CD8-positive, alpha-beta T cell (primary cell): ENCODE measurements at places on chromosomes 6 and 20.
A peak's percentile ranks its signal among the peaks of the same experiment; 100 is the strongest.

DNA sequence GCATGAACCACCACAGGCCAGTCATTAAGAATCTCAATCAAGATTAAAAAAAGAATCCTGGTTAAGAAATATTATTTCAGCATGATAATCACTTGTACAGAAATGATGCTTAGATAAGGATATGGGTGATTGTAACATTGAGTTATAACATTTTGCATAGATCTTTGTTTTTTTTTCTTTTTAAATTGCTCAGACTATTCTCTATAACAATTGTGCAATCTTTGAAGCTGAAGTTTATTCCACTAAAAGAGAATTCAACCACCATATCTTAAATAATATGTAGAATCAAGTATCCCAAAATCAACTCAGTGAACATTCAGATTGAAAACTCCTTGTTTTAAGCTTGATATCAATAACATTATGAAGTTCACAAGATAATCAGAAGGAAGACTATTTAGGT is 663 bp upstream of the SMIM28 start:
- DNase-seq, result no peak

GRCh38 chr6:46323966-46324622 is 153.3 kb upstream of the ENPP5 start:
- no peak for DNase-seq

GRCh38 chr20:35556871-35557270 is 15.0 kb downstream of the ERGIC3 start:
- no peak for DNase-seq

GRCh38 chr6:72622094-72622940 is 453 bp downstream of the KCNQ5 start:
- peak; percentile 74 for DNase-seq

GRCh38 chr20:25351024-25351360 is 39.6 kb downstream of the ABHD12 start:
- DNase-seq, result no peak

- no peak for DNase-seq
Measured at GRCh38 chr6:72413884-72414283, 208.0 kb upstream of the KCNQ5 start.

- no peak for DNase-seq
Measured at GRCh38 chr6:130838951-130839350, 11.7 kb downstream of the SMLR1 start.

- no peak for DNase-seq
Measured at GRCh38 chr20:64164123-64164836, at the start of gene MYT1. TSS of gene MYT1 (plus strand) at chr20:64164452. CDS start at chr20:64198862, 34,410 bp downstream.

- peak; percentile 23 for DNase-seq
Measured at GRCh38 chr6:137076277-137077068, 31.7 kb upstream of the IL20RA start.

GRCh38 chr20:20215976-20216727 is 151.8 kb upstream of the INSM1 start:
- peak; percentile 72 for DNase-seq

GRCh38 chr6:108524528-108525248 is 36.0 kb upstream of the FOXO3 start:
- no peak for DNase-seq

DNA sequence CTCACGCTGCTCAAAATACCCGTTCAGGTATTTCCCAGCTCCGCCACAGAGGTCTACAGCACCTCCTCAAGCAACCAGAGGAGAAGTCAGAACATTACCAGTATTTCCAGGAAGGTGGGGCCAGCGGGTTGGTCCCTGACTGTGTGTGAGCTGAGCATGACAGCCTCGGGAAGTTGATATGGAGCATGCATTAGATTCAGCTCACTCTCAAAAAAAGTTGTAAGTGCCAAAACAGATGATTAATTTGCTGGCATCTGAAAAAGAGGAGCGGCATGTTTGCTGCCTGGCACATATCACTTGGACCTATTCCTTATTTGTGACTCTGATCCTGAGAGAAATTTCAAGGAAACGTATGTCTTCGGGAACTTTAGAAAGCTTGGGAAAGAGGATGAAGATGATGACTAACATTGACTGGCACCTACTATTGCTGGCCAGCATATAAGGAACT is 32.3 kb downstream of the ELOVL2 start:
- DNase-seq, result no peak

DNA sequence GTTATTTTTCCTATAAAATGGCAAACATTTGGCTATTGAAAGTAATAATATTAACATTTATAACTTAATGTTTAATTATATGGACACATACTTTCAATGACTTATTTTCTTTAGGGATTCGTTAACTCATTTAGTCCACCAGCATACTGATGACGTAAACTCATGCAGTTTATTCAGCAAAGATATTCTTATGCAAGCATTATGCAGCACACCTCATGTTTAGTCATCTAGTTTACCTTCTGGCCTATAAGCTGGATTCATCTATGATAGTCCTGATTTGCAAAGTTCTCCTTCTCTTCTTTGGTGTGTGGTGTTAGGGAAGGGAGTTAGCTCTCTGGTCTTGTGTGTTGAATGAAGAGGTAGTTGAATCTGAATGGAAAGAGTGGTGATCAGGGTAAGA is 60.0 kb downstream of the OR2J2 start:
- DNase-seq, result no peak

DNA sequence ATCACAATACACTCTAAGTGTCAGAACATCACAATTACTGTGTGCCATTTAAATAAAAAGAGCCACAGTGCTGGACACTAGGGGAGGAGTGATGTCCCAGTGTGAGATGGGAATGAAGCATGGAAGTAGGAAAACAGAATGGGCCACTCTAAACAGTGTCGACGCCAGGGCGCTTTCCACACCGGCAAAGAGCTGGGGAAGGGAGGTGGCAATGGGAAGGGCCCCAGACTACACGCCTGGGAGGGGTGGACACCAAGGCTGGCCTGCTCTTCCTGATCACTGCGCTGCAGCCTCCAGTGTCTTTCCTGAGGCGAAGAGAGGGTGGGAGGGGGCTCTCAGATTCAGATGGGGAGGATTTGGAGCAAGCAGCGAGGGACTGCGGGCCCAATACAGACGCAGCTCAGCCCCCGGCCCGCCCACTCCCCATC is 75.9 kb downstream of the ERMARD start:
- DNase-seq, result no peak

- DNase-seq, result no peak
Measured at GRCh38 chr6:17724341-17724740, 17.6 kb upstream of the NUP153 start.

- DNase-seq, result no peak
Measured at GRCh38 chr6:119942078-119942752, 592.7 kb upstream of the MAN1A1 start.

GRCh38 chr6:70667256-70667710 is 400 bp upstream of the SMAP1 start:
- no peak for DNase-seq

DNA sequence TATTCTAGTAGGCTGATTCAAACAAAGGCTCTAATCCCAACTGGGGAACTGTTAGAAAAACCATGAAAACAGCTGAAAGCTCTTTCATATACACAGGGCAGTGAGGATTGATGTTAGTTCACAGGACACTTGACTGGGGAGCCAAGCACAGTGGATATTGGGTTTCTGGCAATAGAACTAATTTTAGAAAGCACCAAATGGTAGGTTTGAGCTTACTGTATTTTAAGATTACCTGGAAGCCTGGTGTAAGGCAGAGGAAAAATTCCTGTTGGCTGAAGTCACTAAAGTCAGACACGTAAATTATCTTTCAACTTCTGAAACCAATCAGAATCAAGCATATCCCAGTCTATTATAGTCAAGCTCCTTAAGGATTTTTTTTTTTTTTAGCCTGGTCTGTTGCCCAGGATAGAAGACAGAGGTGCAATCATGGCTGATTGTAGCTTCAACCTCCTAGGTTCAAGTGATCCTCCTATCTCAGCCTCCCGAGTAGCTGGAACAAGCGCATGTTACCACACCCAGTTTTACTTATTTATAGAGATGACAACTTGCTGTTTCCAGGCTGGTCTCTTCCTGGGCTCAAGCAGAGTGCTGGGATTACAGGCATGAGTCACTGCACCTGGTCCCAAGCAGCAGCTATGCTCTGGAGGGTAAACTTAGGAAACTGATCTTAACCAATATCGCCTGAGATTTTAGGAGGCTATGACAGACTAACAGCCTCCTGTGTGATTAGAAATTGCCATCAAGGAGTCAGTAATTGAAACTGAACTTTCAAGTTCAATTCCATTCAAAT is 32.5 kb upstream of the SYNCRIP start:
- DNase-seq, result no peak

- DNase-seq, result no peak
Measured at GRCh38 chr20:35311822-35312221, 19.6 kb upstream of the FAM83C start.

- no peak for DNase-seq
Measured at GRCh38 chr6:90365002-90365401, 68.4 kb upstream of the BACH2 start.

GRCh38 chr6:45445749-45446549 is 68.2 kb upstream of the SUPT3H start:
- peak; percentile 43 for DNase-seq
